Activated naive CD4-positive, alpha-beta T cell treated with Interleukin-2 at 50 U/mL for 16 hours (primary cell): ENCODE measurements at places on chromosomes 5 and 9.

DNA sequence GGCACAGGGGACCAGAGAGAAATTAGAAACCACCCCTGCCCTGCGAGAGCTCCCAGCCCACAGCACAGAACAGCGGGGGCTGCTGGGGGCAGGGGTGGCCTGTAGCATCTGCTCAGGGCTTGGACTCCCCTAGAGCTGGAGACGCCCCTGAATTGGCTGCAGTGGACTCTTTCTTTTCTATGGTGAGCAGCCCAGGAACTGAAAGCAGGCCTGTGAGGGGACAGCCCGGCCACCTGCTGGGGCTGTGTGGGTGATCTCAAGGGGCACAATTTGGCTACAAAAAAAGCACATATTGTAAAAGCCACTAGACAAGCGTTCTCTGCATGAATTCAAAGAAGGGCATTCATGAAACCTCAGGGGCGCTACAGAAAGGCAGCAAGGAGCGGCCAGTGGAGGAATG, 57.5 kb upstream of the ICE1 start:
- DNase-seq: no peak

GRCh38 chr9:129624168-129624759, 1.7 kb upstream of the NTMT1 start:
- peak; percentile 77 for DNase-seq

- no peak for DNase-seq
Observed at GRCh38 chr5:114243281-114243971, 118.4 kb upstream of the KCNN2 start.

GRCh38 chr9:75891771-75892215, 1.3 kb downstream of the PCSK5 start:
- DNase-seq: peak; percentile 4

DNA sequence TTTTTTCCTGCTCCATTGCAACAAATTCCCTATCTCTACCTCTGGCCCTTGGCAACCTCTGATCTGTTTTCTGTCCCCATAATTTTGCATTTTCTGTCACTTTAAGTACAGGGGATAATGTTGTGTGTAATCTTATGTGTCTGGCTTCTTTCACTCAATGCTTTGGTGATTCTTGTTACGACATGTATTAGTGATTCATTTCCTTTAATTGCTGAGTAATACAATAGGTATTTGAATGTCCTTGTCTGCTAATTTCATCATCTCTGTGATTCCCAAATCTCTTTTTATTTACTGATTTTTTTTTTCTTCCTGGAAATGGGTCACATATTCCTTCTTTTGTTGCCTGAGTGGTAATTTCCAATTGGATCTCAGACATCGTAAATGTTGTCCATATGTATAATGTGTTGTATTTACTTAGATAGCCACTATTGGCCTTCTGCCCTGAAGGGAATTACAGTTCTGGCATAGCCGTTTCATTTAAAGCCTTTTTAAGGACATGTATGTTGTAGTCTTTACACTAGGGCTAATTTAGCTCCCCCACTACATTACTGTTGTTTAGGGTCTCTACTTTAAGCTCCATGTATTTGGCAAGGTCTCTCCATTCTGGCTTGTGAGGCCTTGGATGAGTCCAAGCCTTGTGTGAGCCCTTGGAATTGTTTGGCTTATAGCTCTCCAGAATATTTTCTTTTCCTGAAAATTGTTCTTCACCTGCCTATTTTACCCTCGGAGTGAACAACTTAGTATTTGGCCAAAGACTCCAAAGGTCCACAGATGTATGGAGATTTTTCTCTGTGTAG, 683.8 kb downstream of the LRRC70 start:
- no peak for DNase-seq

GRCh38 chr5:171858303-171858702, 72.7 kb downstream of the SMIM23 start:
- no peak for DNase-seq

DNA sequence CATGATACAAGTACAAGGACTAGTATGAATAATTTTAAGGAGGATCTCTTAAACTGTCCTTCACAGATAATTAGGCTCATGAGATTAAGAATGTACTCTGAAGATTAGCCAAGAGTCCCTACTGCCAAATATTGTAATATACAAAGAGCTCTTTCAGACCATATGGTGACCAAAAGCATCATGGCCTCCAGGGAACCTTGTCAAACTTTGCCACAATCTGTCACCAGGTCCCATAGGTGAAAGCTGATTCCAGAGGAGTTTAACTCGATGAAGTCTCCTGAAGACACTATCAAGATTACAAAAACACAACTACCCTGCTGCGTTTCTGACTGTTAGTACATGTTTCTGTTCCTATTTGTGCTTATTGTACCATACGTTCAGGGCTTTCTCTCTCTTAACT, 395.4 kb upstream of the ITGA1 start:
- DNase-seq: no peak

DNA sequence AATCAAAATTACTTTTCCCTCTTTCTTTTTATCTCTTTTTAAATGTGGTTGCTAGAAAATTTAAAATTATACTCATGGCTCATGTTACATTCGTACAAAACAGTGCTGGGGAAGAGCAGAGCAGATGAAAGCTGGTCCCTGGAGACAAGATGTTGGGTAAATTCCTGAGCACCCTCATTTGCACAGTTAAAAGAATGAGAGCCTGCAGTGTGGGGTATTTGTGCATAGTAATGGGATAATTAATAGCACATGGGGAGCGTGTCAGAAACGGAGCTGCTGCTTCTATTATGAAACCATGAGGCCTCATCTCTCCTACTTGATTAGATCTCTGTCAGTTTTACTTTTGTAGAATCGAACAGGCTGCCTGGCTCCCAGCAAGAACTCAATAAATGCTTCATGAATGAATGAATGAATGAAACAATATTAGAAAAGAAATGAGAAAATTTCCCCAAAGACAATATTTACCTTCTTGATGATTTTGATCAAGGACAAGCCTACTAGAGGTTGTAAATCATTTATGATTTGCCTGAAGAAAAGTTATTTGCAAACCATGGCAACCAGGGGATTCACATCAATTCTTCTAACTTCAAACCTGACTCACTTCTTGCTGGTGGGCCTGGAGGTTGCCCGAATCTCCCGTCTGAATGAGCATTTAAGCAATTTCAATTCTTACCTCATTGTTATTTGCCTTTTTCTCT, 177.2 kb upstream of the TUT7 start:
- no peak for DNase-seq

- DNase-seq: no peak
Observed at GRCh38 chr5:142097681-142098080, 10.9 kb upstream of the NDFIP1 start.

- no peak for DNase-seq
Observed at GRCh38 chr5:115471345-115472063, 73.1 kb downstream of the FEM1C start.

GRCh38 chr5:130126746-130127145, 222.5 kb downstream of the CHSY3 start:
- DNase-seq: no peak

DNA sequence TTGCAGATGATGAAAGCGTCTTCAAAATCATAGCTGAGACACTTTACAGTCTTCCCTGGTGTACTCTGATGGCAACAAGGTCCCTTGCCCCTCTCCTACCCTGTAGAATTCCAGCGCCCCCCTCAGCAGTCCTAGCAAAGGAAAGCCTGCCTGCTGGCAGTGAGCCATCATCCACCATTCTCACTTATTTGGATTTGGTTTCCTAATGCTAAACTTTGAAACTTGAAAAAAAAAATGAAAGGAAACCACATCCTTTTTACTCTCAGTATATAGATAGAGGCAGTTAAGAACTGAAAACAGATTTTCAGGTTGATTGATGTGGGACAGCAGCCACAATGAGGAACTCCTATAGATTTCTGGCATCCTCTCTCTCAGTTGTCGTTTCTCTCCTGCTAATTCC, at the start of gene GZMA:
Gene GZMA, plus strand, starts transcription at position 299 of the 400 bp plus-strand sequence. Its CDS starts 37 bp downstream, at position 336.
- DNase-seq: peak; percentile 11

GRCh38 chr5:113503146-113503545, 10.3 kb upstream of the YTHDC2 start:
- DNase-seq: no peak

DNA sequence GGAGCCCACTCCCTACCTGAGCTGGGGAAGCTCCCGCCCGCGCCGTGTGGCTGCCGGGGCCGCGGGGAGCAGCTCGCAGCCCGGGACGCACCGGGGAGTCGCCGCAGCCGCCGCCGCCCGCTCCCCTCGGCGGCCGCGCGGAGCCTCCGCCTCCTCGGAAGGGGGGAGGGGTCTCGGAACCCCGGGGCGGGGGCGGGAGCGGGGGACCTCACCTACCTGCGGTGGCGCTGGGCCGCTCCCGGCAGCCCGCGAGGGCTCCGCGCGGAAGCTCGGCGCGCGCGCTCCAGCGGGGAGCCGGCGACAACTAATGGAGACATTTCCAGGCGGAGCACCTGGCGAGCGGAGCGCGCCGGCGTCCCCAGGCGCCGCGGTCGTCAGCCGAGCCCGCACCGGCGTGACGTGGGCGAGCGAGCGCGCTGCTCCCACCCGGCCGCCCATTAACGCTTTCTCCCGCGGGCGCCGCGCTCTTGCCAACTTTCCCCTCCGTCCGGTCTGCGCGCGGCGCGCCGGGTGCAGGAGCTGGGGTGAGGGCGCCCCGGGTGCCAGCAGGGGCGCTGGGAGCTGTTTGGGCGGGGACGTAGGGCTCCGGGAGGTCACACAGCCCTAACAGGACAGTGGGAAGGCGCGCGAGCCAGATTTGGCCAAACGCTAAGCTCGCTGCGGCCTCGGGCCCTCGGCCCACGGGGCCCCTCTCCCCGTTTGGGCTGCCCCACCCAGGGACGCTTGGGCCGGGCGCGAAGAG, 4.3 kb upstream of the IRX4 start:
- no peak for DNase-seq

DNA sequence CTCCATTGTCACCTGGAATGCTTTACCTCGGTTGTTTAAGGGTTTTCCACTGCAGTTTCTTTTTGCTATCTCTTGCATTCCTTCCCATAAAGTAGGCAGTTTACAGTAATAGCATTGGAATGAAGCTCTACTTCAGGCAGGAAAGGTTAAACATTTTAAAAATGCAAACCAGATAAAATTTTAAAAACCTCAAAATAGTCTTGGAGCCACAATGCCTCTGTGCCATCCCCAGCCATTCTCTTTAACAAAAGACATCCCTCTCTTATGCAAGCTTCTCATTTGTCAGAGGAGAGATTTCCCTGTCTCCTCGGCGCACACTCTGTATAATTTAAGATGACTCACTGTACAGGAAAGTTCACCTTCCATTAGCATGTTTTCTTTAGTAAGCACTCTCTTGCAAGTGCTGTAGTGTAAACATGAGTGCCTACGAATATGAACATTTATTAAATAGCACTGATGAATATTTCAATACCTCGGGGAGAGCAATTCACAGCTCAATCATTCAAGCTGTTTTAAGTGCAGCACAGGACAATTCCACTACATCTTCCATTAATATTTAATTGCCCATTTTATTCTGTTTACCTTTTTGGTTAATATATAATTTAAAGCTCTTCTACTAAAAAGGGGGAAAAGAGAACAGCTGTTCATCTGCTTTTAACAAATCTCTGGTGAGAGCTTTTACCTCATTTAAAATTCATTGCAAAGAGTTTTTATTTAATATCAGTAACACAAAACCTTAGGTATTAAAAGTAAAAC, 343.6 kb downstream of the SPATA31D1 start:
- no peak for DNase-seq

DNA sequence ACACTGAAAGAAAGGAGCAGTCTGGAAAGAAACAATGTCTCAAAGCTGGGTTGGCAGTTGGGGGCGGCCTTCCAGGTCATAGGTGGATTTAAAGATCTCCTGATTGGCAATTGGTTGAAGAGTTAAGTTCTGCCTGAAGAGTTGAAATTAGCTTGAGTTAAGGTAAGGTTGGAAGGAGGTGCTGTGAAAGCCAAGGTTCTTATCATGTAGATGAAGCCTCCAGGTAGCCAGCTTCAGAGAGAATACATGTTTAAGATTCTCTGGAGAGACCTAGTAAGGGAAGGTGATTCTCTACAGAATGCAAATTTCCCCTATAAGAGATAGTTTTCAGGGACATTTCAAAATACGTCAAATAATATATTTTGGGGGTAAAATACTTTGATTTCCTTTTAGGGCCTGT, 387.1 kb downstream of the TMEM232 start:
- no peak for DNase-seq
